ENCODE measurements at places on chromosomes 7 and 10.

DNA sequence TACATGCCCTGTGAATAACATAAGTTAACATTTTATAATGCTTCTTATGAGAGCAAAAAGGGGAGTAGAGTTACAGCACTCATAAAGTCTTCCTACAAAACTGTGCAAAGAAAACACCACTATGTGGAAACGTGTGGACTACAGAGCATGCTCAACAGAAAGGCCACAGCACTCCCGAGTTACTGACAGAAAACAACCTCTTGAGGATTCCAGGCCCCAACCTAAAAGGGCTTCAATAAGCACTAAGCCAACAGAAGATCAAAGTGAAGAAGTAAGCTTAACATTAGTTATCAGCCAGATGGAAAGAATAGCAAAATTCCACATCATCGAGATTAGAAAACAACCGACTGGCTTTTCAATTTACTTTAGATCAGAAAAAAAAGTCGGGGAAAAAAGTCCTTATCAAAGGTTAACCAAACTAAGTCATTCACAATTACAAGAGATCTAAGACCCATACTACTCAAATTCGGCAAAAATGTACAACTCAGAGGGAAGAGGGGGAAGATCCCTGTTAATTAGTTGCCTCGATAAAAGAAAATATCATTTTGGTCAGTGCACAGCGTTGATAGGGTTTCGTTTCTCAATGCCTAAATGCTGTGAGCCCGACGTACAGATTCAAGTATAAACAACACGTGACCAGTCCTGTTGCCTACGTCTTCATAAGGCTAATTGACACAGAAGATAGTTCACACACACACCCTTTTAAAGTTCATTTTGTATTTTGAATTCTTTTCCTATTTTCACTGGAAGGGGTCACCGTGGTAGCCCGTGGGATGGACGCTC, 1.4 kb downstream of the KBTBD2 start:
- DNase-seq, result peak; percentile 22

DNA sequence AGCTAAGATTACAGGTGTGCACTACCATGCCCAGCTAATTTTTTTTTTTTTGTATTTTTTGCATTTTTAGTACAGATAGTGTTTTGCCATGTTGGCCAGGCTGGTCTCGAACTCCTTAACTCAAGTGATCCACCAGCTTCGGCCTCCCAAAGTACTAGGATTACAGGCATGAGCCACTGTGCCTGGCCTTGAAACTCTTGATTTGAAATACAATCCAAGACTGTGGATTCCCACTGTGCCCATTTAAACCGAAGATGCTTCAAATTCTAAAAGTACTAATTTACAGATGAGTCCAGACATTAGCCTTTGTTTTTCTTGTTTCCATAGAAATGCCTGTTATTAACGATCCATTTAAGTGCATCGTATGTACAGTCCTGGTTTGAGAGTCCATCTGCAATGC, 130.9 kb downstream of the CACNA2D1 start:
- no peak for DNase-seq

DNA sequence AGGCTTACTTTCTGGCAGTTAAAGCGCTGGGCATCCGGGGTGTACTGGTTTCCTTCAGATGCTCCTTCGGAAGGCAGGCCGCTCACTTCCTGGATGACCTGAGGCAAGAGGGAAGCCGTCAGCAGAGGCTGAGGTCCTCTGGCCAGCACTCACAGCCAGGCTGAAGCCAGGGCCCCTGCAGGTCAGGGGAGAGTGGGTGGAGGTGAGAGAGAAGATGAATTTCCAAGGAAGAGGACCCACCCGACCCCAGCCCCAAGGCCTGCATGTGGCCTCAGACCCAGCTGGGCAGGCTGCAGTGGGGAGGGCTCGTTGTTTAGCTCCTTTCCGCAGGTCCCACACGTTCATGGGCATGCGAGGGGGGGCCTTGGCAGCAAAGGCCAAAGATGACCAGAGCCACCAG, 71.3 kb downstream of the VWA2 start:
- DNase-seq, result no peak

GRCh38 chr10:3635211-3635671, 149.8 kb downstream of the KLF6 start:
- no peak for DNase-seq

Data from GM06990 (cell line).